CD4-positive, alpha-beta T cell treated with Interferon gamma for 1 hour (primary cell): ENCODE measurements at places on chromosomes 16 and 17.

DNA sequence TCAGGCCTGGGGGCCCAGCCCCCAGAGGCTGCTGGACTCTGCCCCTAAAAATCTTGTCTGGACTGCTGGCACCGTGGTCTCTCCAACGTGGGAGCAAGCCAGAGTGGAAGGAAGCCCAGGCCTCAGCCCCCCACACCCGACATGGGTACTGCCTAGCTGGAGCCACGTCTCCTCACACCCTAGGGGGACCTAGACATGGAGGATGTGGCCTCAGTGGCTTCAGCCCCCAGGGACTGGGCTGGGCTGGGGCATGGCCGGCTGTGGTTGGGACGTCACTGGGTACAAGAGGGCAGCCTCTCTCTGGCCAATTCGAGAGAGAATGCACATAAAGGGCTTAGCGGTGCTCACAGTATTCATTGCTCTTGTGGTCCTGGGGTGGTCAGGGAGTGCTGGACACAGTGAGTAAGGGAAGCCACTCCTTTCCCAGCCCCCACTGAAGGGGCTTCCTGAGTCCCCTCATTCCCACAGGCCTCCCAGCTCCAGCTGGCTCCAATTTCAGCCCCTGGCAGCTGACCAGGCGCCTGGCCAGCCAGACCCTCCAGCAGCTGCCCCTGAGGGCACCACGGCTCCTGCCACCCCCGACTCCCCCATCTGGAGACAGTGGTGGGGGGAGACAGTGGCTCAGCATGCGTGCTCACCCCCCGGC is 1.1 kb downstream of the CDH15 start:
- DNase-seq: no peak

DNA sequence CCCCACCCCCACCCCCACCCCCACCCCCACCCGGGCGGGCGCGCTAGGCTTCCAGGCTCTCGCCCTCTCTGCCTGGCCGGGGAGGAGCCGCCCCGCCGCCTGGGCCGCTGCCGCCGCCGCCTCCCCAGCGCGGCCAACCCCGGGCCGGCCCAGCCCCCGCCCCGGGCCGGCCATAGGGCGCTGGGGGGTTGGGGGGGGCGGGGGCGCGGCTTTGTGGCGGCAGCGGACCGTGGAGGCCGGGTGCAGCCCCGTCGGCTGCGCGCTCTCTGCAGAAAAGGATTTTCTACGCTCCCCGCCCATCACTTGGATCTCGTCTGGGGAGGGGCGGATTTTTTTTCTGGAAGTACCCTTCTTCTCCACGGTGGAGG is 230.9 kb downstream of the MRTFB start:
- DNase-seq: peak; percentile 18

DNA sequence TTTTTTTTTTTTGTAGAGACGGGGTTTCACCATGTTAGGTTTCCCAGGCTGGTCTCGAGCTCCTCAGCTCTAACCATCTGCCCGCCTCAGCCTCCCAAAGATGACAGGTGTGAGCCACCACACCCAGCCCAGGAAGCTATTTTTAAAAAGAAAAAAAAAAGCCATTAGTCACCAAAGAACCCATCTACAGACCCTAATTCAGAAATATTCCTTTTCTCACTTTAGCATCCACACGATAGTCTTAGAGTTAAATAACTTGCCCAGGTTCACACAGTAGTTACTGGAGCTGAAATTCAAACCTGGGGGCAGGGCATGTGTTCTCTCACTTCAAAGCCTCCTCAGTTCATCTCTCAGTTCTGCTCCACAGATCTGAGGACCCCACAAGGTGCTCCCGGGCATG is 70.3 kb upstream of the NOL11 start:
- no peak for DNase-seq

DNA sequence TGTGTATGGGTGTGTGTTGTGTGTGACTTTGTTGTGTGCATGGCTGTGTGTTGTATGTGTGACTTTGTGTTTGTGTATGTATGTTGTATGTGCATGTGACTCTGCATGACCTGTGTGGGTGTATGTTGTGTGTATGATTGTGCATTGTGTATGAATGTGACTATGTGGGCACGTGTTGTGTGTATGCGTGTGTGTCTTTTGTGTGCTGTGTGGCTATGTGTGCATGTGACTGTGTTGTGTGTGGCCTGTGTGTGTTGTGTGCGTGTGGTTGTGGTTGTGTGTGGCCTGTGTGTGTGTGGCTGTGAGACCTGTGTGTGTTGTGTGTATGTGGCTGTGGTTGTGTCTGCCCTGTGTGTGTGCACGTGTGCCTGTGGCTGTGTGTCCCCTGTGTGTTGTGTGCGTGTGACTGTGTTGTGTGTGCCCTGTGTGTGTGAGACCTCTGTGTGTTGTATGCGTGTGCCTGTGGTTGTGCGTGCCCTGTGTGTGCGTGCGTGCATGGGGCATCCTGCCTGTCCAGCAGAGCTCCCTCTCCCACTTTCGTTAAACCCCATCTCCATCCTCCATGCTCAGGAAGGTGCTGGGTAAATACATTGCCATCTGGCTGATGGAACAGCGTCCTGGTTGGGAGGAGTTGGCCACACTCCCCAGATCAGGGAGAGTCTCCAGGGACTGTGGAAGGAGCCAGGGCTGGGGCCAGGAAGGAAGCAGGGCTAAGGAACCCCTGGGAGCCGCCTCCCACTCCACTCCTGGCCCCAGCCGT is 90.1 kb upstream of the GSE1 start:
- no peak for DNase-seq

GRCh38 chr17:12081720-12082119 is 61.0 kb downstream of the MAP2K4 start:
- no peak for DNase-seq

DNA sequence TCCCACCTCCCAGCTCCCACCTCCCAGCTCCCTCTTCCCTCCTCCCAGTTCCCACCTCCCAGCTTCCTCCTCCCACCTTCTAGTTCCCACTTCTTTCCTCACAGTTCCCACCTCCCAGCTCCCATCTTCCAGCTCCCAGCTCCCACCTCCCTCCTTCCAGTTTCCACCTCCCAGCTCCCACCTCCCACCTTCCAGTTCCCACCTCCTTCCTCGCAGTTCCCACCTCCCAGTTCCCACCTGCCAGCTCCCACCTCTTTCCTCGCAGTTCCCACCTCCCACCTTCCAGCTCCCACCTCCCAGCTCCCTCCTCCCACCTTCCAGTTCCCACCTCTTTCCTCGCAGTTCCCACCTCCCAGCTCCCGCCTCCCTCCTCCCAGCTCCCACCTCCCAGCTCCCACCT is 10.4 kb upstream of the MC1R start:
- DNase-seq: no peak

DNA sequence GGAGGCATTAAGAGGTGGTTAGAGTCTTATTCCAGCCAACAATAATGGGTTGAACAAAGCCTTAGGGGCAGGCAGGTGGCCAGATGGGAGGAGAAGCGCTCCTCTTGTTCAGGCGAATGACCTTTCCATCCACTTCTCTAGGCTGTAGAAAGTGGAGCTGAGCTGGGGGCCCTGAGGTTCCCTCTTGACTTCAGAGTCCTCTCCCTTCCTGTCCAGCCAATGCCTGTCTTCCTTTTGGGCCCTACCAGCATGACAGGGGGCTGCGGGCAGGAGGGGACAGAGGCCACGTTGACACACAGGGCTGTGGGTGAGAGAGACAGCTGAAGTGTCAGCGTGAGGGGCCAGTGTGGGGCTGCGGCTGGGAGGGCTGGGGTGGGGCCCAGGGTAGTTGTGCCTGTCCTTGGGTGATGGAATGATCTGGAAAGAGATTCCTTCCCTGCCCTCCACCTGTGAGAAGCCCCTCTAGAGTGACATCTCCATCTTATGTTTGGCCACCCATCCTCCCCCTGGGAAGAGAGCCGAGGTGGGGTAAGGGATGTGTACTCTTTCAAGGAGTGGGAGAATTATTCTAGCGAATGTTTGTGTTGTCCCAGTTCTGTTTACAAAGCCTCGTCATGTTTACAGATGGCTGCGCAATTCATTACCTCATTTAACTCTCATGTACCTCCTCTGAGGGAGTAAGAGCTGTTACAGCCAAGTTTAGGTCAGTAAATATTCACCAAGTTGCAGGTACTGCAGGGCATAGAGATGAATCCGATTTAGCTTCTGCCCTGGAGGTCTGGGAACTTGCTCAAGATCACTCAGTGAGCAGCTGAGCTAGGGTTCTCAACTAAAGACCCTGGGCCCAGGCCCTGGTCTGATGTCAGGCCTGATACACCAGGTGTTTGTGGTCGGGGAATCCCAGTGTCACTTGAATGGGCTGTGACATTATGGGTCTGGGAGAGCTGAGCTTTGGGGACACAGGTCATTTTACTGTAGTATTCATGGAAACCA is 3.3 kb downstream of the ERBB2 start:
- no peak for DNase-seq
